SJSA1 (cell line): ENCODE measurements at places on chromosomes 7 and 10. TPM values are rescaled to one million over a fixed set of nuclear protein-coding genes. Genes with fewer than 3 reads are reported as not detected.

GRCh38 chr7:48263311-48263650 lies 92.0 kb downstream of the ABCA13 start:
- H3K4me1 ChIP-seq, result peaks cover 7% of the 10 kb centered on the region

GRCh38 chr7:107344286-107344685 lies 125.6 kb upstream of the GPR22 start:
- DNase-seq, result no peak
- no peaks in the 10 kb centered on the region for H3K36me3 ChIP-seq
- H3K27ac ChIP-seq, result no peak overlapping the region
- no peaks in the 10 kb centered on the region for H3K4me1 ChIP-seq
- no peaks in the 10 kb centered on the region for H3K27me3 ChIP-seq

DNA sequence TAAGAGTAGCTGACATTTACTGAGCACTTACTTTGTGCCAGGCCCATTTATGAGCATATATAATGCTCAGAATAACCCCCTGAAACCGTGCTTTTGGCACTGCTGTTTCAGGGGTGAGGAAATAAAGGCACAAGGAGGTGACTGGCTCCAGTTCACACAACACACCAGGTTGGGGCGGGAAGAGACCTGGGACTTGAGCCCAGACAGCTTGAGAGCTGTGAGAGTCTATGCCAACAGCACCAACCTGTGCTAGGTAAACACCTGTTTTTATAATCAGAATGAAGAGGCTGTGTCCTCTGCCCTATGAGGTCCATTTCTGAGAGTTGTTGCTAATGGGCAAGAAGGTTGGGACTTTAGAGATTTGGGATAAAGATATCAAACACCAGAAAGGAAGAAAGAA lies 8.8 kb upstream of the AZGP1 start:
- no peaks in the 10 kb centered on the region for H3K4me1 ChIP-seq
- H3K27me3 ChIP-seq, result peaks cover 18% of the 10 kb centered on the region
- no peak for DNase-seq
- H3K4me3 ChIP-seq, result no peak overlapping the region

DNA sequence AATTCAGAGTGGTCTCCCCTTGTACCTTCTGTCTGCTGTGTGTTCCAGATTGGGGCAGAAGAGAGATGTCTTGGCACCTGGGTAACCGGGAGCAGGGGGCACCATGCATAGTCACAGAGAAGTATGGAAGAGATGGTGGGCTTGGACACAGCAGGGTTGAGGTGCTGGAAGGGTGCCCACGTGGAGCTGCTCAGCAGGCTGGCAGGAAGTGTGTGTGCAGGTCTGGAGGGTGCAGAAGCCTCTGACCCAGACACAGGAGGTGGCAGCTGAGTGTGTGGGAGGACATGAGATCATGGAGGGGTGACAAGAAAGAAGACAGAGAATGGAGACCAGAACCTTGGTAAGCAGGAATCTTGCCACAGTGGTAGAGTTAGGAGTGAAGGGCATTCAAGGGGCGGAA lies 42.3 kb upstream of the DUSP5 start:
- no peak for DNase-seq
- peaks cover 28% of the 10 kb centered on the region for H3K4me1 ChIP-seq
- H3K4me3 ChIP-seq, result no peak overlapping the region
- H3K27ac ChIP-seq, result no peak overlapping the region
- H3K27me3 ChIP-seq, result no peaks in the 10 kb centered on the region
- H3K36me3 ChIP-seq, result no peaks in the 10 kb centered on the region

- H3K27ac ChIP-seq, result no peak overlapping the region
- H3K27me3 ChIP-seq, result no peaks in the 10 kb centered on the region
- no peak overlapping the region for H3K4me3 ChIP-seq
These were observed 173.6 kb upstream of the AKR1E2 start for GRCh38 chr10:4652111-4653010.

- H3K4me3 ChIP-seq, result no peak overlapping the region
- peaks cover 63% of the 10 kb centered on the region for H3K36me3 ChIP-seq
- no peaks in the 10 kb centered on the region for H3K27me3 ChIP-seq
- H3K27ac ChIP-seq, result no peak overlapping the region; the same call in 1 of the 2 replicates
- H3K4me1 ChIP-seq, result peaks cover 13% of the 10 kb centered on the region
- DNase-seq, result no peak
These were observed 52.4 kb downstream of the BZW2 start for GRCh38 chr7:16698200-16698905.

GRCh38 chr10:123642697-123643096 lies 23.5 kb upstream of the GPR26 start:
- H3K27me3 ChIP-seq, result no peaks in the 10 kb centered on the region
- H3K27ac ChIP-seq, result no peak overlapping the region
- no peak overlapping the region for H3K4me3 ChIP-seq

GRCh38 chr10:29600821-29601220 lies 34.0 kb downstream of the SVIL start:
- H3K27ac ChIP-seq, result no peak overlapping the region
- H3K4me1 ChIP-seq, result 0 out of 2 replicates have a peak, but pooled peaks cover 8% of the 10 kb centered on the region
- H3K4me3 ChIP-seq, result no peak overlapping the region
- no peaks in the 10 kb centered on the region for H3K36me3 ChIP-seq
- DNase-seq, result no peak
- H3K27me3 ChIP-seq, result no peaks in the 10 kb centered on the region

DNA sequence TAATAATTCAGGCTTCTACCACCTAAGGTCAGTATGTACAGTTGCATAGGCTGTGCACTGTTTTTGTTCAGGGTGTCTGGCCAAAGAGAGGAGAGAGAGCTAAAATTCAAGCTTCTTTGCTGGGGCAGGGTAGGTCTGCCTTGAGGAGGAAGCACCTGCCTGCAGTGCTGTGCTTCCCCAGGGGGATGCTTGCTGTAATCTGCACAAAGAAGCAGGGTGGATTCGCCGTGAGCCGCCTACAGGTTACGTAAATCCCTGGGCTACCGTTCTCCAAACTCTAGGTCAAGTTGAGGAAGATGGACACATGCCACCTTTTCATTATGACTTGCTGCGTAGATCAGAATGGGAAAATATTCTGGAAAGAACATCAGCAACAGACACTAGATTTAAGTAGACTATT lies 543.3 kb downstream of the TNS3 start:
- H3K4me3 ChIP-seq, result no peak overlapping the region
- no peaks in the 10 kb centered on the region for H3K36me3 ChIP-seq
- no peak overlapping the region for H3K27ac ChIP-seq

DNA sequence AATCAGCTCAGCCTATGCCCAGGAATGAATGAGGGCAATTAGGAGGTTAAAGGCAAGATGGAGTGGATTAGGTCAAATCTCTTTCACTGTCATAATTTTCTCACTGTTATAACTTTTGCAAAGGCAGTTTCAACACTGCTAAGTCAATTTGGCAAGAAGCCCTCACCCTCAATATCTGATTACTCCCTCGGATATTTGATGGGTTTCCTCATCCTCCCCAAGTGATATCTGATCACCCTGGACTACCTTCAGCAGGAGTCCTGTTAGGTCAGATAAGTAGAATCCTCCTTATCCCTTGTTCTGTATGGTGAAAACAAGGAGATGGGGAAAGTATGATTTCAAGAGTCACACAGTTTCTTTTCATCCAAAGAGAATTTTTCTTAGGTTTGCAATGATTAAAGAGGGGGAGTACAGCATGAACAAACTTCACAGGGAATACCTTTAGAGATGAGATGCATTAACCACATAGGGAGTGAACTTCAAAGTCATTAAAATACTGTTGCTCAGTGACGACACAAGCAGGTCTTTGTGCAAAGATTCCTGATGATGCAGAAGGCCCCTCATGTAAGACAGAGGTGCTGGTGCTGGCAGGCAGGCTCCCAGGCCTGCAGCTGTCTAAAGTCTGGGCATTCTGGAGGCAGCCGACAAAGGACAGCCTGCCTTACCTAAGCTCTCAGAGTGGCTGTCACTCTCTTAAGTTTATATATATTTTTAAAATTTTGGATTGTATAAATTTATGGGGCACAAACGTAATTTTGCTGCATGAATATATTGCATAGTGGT lies 75.4 kb upstream of the POM121L12 start:
- no peak overlapping the region for H3K4me3 ChIP-seq
- H3K36me3 ChIP-seq, result no peaks in the 10 kb centered on the region
- no peaks in the 10 kb centered on the region for H3K27me3 ChIP-seq
- no peak for DNase-seq
- no peak overlapping the region for H3K27ac ChIP-seq

DNA sequence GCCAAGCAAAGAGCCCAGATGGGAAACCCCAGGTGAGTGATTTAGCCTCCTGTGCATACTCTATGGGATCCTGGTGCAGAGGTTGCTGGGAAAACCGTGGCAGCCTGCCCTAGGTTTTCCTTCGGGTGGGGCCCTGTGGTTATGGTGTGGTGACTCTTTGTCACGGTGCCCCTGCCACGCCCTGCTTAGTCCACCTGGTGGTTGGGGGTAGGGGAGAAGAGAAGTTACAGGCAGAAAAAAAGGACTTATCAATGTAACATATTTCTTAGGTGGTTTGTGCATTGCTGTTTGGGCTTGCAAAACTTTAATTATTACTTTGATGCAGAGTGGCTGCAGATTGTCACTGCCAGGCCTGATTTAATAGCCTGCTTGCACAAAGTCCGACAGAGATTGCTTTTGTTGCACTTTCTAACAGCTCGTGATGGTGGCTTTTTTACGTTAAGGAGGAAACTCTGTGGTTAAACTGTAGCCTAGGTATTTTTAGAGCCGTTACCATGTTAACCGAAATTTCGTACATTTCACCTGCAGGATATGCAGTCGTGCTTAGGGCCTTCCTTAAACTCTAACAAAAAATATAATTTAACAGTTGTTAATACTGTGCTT lies 197.4 kb downstream of the RNLS start:
- DNase-seq, result no peak
- no peak overlapping the region for H3K27ac ChIP-seq
- H3K27me3 ChIP-seq, result no peaks in the 10 kb centered on the region
- no peaks in the 10 kb centered on the region for H3K36me3 ChIP-seq

- H3K27me3 ChIP-seq, result no peaks in the 10 kb centered on the region
- H3K27ac ChIP-seq, result no peak overlapping the region
- no peaks in the 10 kb centered on the region for H3K4me1 ChIP-seq
- no peak overlapping the region for H3K4me3 ChIP-seq
- H3K36me3 ChIP-seq, result no peaks in the 10 kb centered on the region
- no peak for DNase-seq
These were observed 138.0 kb downstream of the AUTS2 start for GRCh38 chr7:69736126-69736810.

DNA sequence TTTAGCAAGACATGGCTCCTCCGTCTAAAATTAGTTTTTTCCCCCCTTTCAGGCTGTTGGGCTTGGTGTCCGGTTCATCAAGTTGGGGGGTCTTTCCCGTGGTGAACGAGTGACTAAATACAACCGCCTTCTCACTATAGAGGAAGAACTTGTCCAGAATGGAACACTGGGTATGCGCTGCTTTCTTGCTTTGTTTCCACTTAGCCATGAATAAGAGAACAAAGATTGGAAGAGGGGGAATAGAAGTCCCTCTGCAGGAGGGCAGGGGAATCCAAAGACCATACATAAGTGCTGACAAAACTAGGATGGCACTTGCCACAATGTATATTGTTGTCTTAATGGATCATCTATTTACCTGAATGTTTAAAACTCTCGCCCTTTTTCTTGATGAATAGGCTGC lies 30.5 kb downstream of the ENO4 start:
- no peak overlapping the region for H3K27ac ChIP-seq
- DNase-seq, result no peak
- H3K4me1 ChIP-seq, result peaks cover 7% of the 10 kb centered on the region; the same call in 1 of the 2 replicates
- H3K4me3 ChIP-seq, result no peak overlapping the region

GRCh38 chr7:134721171-134721570 lies 58.3 kb upstream of the CALD1 start:
- H3K4me3 ChIP-seq, result no peak overlapping the region
- H3K4me1 ChIP-seq, result peaks cover 55% of the 10 kb centered on the region
- H3K27me3 ChIP-seq, result no peaks in the 10 kb centered on the region
- peaks cover 65% of the 10 kb centered on the region for H3K36me3 ChIP-seq

DNA sequence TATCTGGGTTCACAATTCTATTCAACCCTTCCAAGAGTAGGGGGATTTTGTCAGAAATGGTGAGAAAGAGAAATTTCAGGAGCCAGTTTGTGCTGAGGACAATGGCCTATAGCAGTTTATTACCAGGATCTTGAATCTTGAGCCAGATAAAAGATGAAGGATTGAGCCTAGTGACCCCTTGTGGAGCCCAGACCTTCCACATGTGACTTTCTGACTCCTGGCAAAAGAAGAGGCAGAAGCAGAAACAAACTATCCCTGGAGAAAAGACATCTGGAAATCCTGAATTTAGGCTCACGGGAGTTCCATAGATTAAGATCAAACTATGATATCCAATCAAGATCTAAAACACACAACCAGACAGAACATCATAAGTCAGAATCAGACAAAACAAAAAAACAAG lies 60.9 kb upstream of the CHRM2 start:
- no peak overlapping the region for H3K4me3 ChIP-seq
- DNase-seq, result no peak
- H3K36me3 ChIP-seq, result no peaks in the 10 kb centered on the region
- no peak overlapping the region for H3K27ac ChIP-seq
- H3K4me1 ChIP-seq, result no peaks in the 10 kb centered on the region

GRCh38 chr7:142481548-142481947 lies 223.7 kb upstream of the PRSS58 start:
- no peak overlapping the region for H3K27ac ChIP-seq
- no peak overlapping the region for H3K4me3 ChIP-seq
- peaks cover 13% of the 10 kb centered on the region for H3K4me1 ChIP-seq
- no peaks in the 10 kb centered on the region for H3K27me3 ChIP-seq

- H3K27me3 ChIP-seq, result no peaks in the 10 kb centered on the region
- H3K27ac ChIP-seq, result no peak overlapping the region
- no peak for DNase-seq
- H3K36me3 ChIP-seq, result no peaks in the 10 kb centered on the region
- H3K4me1 ChIP-seq, result no peaks in the 10 kb centered on the region
These were observed 162.9 kb upstream of the NRP1 start for GRCh38 chr10:33497338-33497737.

GRCh38 chr7:7738177-7738576 lies 19.8 kb upstream of the RPA3 start:
- no peaks in the 10 kb centered on the region for H3K36me3 ChIP-seq
- H3K27ac ChIP-seq, result no peak overlapping the region
- no peaks in the 10 kb centered on the region; the same call in 1 of the 2 replicates for H3K4me1 ChIP-seq
- H3K27me3 ChIP-seq, result no peaks in the 10 kb centered on the region
- no peak for DNase-seq

DNA sequence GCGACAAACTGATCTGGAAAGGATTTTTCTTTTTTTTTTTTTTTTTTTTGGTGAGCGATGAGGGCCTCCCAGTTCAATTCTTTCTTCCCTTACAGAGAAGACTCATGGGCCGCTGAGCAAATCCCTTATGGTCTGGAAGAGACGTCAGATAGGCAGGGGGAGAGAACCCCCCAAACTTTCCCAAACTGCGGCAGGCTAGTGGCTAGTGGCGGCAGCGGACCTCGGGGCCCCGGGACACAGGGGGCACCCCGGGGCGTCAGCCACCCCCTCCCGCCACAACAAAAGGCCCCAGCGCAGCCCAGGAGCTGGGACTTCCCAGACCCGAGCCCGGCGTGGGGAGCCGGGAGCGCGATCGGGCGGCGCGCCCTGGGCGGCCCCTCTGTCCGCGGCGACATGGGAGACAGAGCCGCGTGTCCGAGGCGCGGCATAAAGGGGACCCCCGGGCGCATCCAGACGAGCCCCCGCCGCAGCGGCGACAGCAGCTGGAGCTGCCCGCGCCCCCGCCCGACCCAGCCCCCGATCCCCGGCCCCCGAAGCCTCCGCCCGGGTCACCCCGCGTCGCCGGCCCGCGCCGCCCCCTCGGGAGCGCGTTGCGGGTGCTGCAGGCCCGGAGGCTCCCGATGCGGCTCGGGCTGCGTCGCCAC lies 755 bp downstream of the FAM171A1 start:
- H3K4me1 ChIP-seq, result peaks cover 27% of the 10 kb centered on the region
- H3K27me3 ChIP-seq, result no peaks in the 10 kb centered on the region
- H3K27ac ChIP-seq, result peak overlapping the region; percentile 76
- peak overlapping the region; percentile 84 for H3K4me3 ChIP-seq
- peaks cover 15% of the 10 kb centered on the region for H3K36me3 ChIP-seq

The PVRIG gene
- 1.7 TPM in 1 of 2 replicates, not detected in the other for total RNA-seq

The TEX36 gene
- not detected in 2 replicates for total RNA-seq

The ADRA2A gene
- 0.53 and 0.68 TPM in 2 replicates for total RNA-seq

The GPR15LG gene
- not detected in 2 replicates for total RNA-seq

The CLDN4 gene
- total RNA-seq, result 0.16 TPM in 1 of 2 replicates, not detected in the other

The ARHGAP12 gene
- 15.8 and 25.8 TPM in 2 replicates for total RNA-seq

The PLXNA4 gene
- total RNA-seq, result not detected in 2 replicates

The GPAM gene
- total RNA-seq, result 13.8 and 17.1 TPM in 2 replicates

The TFPI2 gene
- total RNA-seq, result 13.8 and 17.4 TPM in 2 replicates
